ENCODE measurements at places on chromosomes 2 and 18. TPM values are rescaled to one million over a fixed set of nuclear protein-coding genes. Genes with fewer than 3 reads are reported as not detected.

DNA sequence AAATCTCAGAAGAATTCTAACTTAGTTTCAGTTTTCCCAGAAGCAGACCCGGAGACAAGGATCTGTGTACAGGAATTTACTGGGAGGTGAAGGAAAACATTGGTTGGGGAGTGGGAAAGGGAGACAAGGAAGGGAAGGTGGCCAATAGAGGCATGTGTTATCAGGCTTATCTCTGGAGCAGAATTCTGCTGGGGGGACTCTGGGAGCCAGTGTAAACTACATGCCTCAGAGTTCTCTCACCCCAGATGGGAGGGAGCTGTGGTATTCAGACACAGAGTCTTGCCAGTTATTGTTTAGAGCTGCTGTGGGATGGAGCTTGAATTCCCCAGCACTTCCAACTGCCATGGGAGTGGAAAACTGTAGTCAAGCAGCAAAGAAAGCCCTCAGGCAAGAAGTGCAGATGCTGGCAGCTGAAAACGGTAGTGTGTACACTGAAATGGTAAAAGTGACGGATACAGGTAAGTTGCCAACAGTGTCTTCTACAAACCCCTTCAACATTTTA, 19.0 kb downstream of the DNPEP start:
- no peak for DNase-seq

- no peak for DNase-seq
Measured at GRCh38 chr18:49581371-49581770, 19.5 kb downstream of the LIPG start.

- no peak for DNase-seq
Measured at GRCh38 chr2:205864491-205864890, 182.2 kb downstream of the NRP2 start.

DNA sequence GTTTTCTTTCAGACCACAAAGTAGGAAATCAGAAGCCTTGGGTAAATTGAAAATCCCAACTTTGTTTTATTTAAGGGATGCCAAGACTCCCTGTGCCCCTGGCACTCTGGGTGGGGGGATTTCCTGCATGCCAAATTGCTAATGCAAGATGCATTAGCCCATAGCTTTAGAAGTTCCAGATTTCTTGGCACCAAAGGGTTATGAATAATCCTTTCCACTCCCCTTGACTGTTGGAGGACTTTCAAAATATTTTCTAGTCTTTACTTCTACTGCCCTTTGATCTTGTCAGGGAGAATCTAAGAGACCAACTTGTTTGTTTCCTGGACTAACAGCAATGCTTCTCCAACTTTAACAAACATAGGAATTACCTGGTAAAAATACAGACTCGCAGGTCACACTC, 81.8 kb upstream of the TGIF1 start:
- DNase-seq, result no peak

- no peak for DNase-seq
Measured at GRCh38 chr18:58100154-58100553, 56.1 kb downstream of the NEDD4L start.

- DNase-seq, result no peak
Measured at GRCh38 chr18:40577981-40578365, 1377.1 kb upstream of the PIK3C3 start.

DNA sequence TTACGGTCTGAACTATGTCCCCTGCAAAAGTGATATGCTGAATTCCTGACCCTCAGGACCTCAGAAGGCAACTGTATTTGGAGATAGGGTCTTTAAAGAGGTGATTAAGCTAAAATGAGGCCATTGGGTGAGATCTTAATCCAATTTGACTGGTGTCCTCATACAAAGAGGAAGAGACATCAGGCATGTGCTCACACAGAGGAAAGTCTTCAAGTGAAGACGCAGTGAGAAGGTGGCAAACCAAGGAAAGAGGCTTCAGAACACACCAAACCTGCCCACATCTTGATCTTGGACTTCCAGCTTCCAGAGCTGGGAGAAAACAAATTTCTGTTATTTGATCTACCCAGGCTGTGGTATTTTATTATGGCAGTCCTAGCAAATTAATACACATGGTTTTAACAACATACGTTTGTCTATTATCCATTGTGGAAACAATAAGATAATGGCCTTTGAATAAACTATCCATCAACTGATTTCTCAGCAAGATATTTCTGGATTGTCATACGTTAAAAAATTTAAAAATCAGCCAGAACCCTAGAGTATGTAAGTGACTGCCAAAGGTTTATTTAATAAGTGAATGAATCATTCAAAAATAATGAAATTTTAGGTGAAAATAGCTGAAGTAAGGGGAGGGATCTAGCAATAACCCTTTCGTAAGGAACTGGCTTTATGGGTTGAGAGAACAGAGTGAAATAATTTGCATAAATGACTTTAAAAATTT, 6.5 kb downstream of the WIPF1 start:
- DNase-seq, result no peak

The IL18R1 gene
- total RNA-seq, result 3.7 TPM

The CCBE1 gene
- total RNA-seq, result 2.4 TPM

Measured in pulmonary artery endothelial cell (primary cell).